ENCODE measurements at places on chromosomes 12 and 14.
A peak's percentile ranks its signal among the peaks of the same experiment; 100 is the strongest.

DNA sequence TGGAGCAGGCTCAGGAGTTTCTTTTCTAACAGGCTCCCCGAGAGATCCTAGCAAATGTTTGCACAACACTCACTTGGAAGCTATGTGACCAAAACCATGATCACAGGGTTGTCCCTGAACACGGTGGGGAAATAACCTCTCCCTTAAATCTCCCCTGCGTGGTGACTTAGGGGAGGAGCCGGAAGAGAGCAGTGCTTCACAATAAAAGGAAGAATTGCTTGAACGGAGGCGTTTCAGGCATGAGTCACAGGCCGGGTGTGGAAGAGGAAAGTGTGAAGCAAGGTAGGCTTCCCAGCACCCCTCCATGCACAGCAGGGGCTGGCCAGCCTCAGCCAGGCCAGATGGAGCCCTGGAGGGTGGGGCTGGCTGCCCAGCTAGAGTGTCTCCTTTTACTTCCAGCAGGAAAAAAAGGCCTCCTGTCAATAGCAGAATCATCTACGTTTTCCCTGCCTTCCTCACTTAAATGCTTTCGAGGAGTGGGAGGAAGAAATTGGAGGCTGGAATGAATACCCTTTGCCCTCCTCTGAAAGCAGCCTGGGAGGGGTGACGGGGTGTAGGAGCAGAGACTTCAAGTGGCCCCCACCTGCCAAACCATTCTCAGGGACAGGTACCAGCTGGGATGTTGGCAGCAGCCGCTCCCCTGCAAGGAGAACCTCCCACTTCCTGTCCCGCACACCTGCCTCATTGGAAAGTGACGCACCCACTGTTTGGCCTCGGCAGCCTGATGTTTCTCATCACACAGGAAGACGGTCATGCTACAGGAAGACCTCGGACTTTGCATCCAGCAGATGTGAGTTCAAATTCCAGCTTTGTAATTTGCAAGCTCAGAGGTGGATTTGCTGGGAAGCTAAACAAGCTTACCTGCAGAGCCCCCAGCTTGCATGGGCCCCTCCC, 30.1 kb upstream of the PPP2R5C start:
- peak; percentile 55 for DNase-seq

DNA sequence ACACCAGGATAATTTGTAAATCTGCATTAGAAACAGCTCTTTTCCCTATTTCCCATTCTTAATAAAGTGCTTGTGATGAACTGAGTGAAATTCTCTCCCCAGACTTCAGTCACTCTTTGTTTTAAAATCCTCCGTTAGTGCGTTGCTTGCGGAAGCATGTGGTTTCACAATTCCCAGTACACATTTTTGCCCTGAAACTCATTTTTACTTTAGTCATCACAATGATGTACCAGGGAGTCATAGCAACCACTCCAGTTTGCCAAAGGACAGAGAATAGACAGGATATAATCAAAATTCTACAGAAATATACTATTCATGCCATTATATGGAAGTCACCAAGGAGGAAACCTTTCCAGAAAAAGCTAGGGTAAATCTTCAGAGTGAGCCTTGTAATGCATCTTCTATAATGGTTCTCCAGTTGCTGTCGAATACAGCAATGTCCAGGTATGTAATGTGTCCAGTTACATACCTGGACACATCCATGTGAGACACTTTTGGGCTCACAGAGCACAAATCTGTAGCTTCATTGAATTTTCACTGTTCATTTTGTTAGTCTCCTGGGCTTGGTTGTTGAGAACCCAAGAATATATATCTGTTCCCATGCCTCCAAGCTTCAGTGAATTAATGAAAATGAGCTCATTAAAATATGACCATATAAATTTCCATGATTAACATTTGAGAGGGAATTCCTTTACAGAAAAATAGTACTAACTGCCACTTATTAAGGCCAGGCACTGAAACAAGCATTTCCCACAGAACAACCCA, 57.8 kb downstream of the GPR135 start:
- DNase-seq, result no peak

GRCh38 chr12:684416-684815, 21.2 kb upstream of the NINJ2 start:
- no peak for DNase-seq

GRCh38 chr14:84453307-84453950, 1076.5 kb upstream of the FLRT2 start:
- no peak for DNase-seq

DNA sequence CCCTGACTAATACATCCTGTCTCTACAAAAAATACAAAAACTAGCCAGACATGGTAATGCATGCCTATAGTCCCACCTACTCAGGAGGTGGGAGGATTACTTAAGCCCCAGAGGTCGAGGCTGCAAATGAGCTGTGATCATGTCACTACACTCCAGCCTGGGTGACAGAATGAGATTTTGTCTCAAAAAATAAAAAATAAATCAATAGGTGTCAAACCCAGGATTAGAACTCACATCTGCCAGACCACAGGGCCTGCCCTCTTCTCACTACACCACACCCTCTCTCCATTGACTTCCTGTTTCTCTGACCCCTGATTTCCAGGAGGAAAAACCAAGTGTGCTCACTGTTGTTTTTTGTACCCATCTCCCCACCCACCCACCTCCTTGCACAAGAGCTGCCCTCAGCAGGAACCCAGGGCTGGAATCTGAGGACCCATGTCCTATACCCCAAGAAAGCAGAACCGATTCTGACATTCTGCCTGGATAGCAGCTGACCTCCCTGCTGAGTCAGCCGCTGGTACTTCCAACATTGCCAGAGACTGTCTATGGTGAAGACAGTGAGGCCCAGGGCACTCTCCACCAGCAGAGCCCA, 6.2 kb downstream of the CMKLR1 start:
- no peak for DNase-seq

- DNase-seq, result no peak
These were observed 14.6 kb downstream of the SPTB start for GRCh38 chr14:64865109-64865508.

- no peak for DNase-seq
These were observed 127.4 kb upstream of the ATF1 start for GRCh38 chr12:50636505-50636904.

- no peak for DNase-seq
These were observed 64.1 kb upstream of the EGLN3 start for GRCh38 chr14:34014936-34015335.

- no peak for DNase-seq
These were observed 499.3 kb downstream of the TMEM132D start for GRCh38 chr12:129404556-129404955.

DNA sequence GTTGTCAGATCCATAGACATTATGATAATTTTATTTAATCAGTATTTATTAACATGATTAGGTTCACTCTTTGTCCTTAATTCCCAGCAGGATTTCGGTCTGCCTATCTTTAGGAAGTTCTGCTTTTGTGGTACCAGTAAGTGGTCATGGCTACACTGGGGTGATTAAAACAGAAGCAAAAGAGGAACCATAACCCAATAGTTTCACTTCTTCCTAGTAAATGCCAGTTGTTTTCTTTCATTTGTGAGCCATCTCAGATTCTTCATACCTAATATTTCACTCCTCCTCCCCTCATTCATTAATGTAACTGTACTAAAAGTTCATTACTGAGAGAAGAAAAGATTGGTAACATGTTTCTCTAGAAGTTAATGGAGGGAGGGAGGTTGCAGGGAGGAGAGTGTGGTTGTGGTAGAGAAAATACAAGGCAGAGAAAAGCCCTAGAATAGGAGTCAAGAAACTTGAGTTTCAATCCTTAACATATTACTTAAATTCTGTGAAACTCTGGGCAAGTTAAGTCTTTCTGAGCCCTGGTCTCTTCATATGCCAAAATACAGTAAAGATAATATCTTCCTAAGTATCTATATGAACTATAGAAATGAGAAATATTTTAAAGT, 101.2 kb downstream of the PEBP1 start:
- no peak for DNase-seq

GRCh38 chr12:102652645-102653313, 172.4 kb upstream of the IGF1 start:
- DNase-seq, result no peak

GRCh38 chr14:27236601-27237000, 638.8 kb upstream of the NOVA1 start:
- DNase-seq, result no peak

DNA sequence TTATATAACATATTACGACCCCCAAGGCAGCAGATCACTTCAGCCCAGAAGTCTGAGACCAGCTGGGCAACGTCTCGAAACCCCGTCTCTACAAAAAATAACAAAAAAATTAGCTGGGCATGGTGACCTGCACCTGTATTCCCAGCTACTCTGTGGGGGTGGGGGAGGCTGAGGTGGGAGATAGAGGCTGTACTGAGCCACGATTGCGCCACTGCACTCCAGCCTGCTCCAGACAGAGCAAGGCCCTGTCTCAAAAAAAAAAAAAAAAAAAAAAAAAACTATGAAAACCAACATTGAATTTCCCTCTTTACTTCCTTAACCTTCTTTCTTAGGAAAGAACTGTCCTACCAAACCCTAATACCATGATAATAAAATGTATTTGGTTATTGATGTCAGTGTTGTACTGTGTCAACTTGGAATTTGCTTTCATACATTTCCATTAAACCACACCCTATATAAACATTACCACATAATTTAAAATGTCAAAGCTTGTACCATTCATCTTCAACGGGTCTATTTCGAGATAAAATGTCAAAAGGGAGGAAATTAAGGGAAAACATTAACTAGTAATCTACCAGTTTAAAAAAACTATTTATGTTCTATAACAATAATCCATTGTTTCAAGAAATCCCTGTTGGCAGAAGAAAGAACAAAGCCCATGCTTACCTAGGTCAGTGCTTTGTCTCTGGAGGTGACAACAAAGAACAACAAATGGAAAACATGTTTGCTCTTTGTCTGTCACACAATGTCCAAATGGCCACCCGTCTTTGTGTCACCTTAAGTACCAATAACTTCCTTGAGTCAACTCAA, 17.4 kb downstream of the GALNT4 start:
- no peak for DNase-seq

- DNase-seq, result no peak
These were observed 177.1 kb downstream of the CACNA1C start for GRCh38 chr12:2229661-2230539.

- no peak for DNase-seq
These were observed 1.1 kb downstream of the SCAF11 start for GRCh38 chr12:45989287-45989686.

- no peak for DNase-seq
These were observed 8.9 kb downstream of the MSRB3 start for GRCh38 chr12:65287426-65287825.

- DNase-seq, result no peak
These were observed 3.5 kb upstream of the RNU6-8 start for GRCh38 chr14:32206552-32206951.
